ENCODE measurements at places on chromosomes 12 and 14.

GRCh38 chr12:6442836-6443235 is 1.9 kb upstream of the CD27 start:
- DNase-seq, result no peak

DNA sequence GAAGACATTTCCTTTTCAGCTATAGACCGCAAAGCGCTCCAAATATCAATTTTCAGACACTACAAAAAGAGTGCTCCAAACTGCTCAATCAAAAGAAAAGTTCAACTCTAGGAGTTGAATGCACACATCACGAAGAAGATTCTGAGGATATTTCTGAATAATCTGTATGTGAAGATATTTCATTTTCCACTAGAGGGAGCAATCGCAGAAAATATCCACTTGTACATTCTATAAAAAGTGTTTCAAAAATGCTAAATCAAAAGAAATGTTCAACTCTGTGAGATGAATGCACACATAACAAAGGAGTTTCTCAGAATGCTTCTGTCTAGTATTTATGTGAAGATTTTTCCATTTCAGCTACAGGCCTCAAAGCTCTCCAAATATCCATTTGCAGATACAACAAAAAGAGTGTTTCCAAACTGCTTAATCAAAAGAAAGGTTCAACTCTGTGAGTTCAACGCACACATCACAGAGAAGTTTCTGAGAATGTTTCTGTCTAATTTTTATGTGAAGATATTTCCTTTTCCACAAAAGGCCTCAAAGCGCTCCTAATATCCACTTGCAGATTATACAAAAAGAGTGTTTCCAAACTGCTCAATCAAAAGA is 643.8 kb upstream of the ALG10B start:
- no peak for DNase-seq

GRCh38 chr12:119682639-119683252 is 14.8 kb downstream of the PRKAB1 start:
- DNase-seq, result no peak

GRCh38 chr12:120225852-120226640 is 25.1 kb upstream of the RPLP0 start:
- DNase-seq, result no peak

DNA sequence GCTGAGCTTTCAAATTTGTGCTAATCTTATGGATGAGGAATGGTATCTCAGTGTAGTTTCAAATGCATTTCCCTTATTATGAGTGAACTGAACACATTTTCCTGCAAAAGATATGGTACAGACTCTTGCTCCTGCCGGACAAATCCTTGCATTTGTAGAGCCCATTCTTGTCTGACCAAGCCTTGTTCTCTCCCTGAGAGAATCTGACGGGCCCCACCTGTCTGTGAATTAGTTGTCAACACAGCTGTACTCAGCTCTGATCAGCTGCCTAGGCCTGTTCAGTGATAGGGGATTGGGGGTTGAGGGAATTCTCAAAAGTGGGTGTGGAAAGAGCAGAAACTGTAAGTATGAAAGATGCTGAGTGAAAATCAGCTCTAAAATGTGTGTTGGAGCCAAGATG is 42.8 kb upstream of the SCN8A start:
- no peak for DNase-seq

DNA sequence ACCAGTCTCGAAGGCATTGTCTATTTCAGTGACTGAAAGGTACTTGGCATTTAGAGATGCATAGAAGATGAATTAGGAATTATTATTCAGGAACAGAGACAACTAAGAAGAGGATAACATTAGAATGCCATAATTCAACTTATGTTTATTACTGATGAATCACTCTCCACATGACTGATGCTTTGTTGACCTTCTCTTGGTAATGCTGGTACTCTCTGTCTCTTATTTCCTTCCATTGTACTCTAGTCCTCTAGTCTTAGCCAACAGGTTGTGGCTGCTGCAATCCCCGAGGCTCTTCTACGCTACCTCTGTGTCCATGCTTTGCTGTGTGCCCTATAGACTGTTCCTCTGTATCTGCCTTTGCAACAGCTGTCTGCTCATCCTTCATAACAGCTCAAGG is 652.9 kb downstream of the NRXN3 start:
- DNase-seq, result no peak

GRCh38 chr14:104399432-104400155 is 180.0 kb upstream of the C14orf180 start:
- no peak for DNase-seq

DNA sequence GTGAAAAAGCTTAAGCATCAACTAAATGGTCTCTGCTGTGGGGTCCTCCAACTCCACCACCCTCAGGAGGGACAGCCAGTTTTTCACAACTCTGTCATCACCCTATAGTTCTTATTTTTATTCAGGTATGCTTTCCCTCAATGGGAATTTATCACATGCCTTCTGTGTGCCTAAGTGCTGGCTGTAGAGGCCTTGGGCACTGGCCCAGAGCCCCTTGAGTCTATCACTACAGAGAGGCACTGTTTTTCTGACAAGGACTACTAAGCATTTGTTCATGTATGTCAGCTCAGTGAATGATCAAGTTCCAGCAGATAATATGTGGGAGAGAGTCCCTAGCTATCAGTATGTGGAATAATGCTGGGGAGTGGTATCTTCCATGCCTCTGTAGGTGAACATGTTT is 463.9 kb downstream of the NPAS3 start:
- no peak for DNase-seq

DNA sequence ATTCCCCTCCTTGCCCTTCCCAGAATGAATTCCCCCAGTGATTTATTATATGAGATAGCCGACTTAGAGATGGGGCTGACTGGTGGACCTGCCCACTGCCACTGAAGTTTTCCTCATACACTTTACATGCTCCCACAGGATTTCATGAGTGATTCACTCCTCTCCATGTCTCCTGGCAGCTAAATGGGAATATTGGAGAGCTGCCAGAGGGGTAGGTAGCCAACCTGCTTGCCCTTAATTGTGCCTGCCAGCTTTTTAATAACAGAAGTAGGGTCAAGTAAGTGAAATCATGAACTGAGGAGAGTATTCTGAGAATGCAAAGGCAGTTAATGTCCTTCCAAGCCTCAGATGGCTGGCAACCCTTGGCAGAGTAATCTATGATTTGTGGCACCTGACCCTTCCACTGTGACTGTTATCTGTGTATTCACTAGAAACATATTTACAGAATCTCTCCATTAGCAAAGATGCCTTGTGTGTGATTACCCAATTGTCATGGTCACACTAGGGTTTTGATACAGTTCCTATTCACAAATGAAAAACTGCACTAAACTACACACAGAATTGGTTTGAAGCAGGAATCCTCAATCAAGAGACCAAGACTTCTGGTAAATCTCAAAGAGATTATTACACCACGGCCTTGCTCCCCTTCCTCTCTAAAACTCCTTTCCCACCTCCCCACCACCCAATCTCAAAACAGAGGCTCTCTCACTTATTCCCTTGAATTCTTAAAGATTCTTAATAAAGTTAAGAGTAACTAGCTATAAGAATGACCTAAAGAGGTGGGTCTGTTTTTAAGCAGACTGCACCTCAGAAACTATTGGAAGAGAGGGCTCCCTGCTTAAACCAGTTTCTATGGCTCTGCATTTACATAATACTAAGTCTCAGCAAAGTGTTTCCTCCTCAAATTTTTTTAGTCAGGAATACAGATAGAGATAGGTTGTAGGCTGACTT is 17.2 kb downstream of the NKX2-1 start:
- no peak for DNase-seq

DNA sequence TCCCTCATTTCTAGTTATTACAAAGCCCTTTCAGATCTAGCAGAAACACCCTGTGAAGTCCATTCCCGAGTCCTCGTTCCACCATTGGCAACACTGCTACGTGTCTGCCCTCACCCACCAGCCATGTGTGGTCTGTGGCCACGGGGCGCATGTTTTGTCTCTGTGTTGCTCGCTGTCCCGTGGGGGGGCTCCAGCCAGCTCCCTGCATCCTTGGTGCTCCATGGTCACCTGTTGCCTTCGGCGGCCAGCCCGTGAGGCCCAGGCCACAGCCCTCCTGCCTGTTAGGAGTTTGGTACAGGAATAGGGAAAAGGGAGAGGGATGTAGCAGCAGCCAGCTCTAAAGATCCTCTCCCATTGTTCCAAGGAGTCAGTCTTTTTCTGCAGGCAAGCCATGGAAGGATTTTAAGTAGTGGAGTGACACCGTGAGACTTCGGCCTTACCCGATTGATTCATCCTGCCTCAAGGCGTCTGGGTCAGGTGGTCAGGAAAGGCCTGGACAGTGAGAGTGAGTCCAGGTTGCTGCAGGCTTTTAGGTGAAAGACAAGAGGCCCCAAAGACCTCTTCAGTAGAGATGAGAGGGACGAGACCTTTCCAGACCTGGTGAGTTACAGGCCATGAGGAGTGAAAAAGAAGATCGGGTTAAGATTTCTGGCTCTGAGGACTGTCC is 30.3 kb downstream of the TPCN1 start:
- no peak for DNase-seq

DNA sequence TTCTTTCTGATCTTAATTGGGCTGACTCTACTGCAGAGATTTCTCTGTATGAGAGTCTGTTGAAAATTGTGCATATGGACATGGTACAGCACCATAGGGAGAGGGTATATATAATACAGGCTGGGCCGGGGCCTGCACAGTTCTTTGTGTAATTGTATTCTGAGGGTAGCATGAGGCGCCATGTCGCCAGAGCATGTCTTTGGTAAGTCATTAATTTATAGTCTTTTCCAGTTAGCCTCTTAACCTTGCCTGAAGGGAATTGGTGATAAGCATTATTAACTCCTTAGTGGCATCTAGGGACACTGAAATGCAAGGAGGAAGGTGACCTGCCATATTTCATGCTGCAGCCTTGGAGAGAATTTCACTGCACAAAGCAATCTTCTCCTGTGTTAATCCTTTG is 569.9 kb downstream of the TMTC2 start:
- DNase-seq, result no peak

- no peak for DNase-seq
Observed at GRCh38 chr12:118060301-118061010, 523 bp downstream of the WSB2 start.

DNA sequence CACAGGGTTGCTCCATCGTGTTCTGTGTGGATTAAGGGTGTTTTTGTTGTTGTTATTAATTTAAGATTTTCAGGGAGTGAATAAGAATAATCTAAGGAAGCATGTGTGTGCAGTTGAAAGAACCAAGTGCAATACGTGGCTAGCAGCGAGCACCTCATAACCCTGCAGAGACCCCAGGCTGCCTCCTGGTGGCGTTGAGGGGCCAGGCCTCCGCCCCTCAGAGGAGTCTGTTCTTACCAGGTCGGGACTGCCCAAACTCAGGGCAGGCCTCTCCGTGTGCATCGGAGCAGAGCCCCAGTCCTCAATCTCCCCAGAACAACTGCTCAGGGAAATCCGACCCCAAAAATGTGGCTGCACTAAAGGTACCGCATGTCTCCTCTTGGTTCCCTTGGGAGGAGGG is 36.8 kb downstream of the IL31 start:
- no peak for DNase-seq

DNA sequence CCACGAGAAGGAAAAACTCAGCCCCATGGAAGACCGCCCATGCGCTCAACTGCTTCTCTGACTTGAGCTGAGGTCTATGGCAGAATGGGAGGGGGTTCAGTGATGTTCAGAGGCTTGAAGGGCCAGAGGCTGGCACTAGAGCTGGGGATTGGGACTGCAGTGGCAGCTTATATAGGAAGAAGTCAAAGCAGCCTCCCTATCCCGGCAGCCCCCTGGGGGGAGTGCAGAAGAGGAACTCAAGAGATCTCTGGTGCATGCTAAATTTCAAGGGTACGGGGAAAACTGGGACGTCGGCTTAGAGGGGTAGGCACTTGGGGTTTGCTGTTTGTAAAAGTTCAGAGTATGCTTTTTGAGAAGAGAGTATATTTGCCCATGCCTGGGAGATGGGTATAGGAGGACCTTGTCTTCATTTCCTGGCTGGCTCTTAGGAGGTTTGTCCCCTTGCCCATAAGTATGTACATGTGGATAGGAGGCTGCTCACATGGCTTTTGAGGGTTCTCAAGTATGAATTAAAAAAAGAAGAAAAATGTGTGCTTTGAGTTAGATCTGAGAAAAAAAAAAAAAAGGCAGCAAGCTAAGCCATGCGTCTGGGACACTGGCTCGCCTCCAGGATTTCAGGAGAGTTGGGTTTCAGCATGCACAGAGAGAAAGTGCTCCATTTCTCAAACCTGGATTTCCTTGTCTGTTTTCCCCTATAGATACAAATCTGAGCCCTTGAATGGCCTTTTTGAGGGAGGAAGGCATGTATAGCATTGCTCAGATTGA is 3.2 kb upstream of the MEG3 start:
- no peak for DNase-seq

DNA sequence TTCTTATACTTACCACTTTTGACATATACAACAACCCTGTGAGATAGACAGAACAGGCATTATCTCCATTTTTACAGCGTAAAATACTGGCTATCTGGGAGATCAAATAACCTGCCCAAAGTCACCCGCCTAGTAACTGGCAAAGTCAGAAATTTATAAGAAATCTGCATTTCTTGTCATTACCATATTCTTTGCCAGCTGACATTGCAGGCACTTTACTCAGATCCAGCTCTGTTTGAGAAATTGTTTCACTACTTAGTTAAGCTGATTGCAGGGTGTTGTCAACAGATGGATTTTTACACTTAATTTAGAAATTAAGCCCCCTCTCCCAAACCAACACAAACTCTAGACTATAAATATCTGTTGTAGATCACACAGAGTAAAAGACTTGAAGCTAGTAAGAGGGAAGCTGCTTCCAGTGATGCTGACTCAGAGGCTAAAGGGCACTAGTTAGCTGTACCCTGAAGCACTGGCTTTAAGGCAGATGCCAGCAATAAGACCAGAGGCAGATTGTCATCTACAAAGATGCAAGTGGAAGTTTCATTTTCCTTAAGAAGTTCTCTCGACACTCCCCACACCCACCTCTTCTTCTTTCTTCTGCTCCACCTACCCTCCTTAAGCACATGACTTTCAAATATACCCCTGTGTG is 153.1 kb downstream of the ANO6 start:
- DNase-seq, result no peak

GRCh38 chr14:102262929-102263462 is 42.0 kb downstream of the MOK start:
- no peak for DNase-seq

DNA sequence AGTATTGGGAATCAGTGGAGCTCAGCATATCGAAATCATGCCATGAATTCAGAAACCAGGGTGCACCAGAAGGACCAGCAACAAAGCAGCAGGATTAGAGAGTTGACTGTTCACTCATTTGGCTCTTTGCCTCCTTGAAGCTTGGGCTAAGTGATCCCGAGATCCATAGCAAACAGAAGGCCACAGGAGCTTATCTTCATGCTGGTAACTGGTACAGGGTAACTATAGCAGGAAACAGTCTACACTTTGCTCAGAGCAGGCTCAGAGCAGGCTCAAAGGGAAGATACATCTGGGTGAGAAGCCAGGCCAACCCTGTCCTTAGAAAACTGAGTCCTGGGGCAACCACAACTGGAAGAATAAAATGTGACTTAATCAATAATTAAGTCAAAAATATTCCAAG is 111.1 kb downstream of the GRIN2B start:
- no peak for DNase-seq

- DNase-seq, result no peak
Observed at GRCh38 chr14:50573862-50574261, 13.9 kb downstream of the ATL1 start.

- no peak for DNase-seq
Observed at GRCh38 chr14:22650046-22650739, 6.0 kb upstream of the OR6J1 start.

- DNase-seq, result no peak
Observed at GRCh38 chr14:57712102-57712501, 153.8 kb downstream of the SLC35F4 start.

Measured in stimulated activated CD4-positive, alpha-beta T cell treated with anti-CD3 and anti-CD28 coated beads, Interleukin-4, amount 100 ng/mL, for 48 hours (primary cell).